ENCODE measurements at places on chromosomes 2 and 18.
A peak's percentile ranks its signal among the peaks of the same experiment; 100 is the strongest.

DNA sequence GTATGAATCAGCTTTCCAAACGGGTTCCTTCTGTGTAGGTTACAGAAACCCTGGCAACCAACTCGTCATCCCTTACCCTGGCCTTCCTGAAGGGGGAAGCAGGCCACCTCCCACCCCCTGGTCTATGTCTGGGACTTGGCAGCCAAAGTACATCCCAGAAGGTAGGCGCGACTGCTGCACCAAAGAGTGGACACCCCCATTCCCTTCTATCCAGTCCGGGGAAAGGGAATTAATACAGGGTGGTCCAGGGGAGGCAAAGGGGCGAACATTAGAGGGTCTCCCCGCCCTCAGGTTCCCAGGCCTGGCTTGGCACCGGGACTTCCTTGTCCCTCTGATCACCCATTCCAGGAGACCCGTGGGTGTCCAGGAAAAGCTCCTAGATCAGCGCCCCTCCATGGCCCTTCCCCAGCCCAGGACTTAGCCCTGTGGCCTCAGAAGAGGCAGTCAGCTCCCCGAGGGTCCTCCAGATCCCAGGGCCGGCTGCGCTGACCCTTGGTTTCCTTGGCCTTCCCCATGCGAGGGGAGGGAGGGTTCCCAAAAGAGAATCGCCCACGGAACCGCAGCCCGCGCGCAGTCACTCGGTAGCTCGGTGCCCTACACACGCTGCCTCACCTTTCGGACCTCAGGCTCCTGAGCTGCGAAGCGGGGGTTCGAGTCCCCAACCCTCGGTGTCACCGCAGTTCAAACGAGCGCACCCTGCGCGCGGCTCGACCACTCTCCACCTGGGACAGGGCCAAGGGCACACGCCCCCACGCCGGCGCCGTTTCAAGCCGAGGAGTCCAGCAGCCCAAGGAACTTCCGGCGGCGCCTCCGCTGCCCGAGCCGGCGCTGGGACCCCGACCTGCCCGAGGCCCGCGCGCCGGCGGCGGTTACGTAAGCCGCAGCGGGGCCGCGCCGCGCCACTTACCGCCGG lies at the start of gene PER2:
Gene PER2, minus strand, starts transcription at position 874 of the 913 bp plus-strand sequence. CDS start 10,674 bp downstream, outside the sequence.
- peak; percentile 38 for DNase-seq

- DNase-seq = no peak
Observed at GRCh38 chr2:32852856-32853255, 93.9 kb upstream of the LTBP1 start.

DNA sequence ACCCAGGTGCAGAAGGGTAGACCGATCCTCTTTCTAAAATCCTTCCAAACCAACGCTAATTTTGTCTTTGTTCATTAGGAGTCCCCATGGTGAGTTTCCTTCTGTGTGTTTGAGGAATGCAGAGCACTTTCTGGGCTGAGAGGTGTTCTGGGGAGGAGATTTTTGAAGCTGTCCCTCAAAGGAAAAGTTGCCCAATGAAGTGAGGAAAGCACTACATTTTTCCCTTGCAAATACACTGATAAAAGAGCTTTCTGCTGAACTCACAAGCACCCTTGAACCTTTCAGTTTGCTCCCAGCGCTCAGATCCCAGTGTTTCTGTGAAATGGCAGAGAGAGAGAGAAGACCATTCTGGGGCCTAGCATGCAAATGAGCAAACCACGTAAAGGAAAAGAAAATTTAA lies 299.6 kb upstream of the FANCL start:
- no peak for DNase-seq

DNA sequence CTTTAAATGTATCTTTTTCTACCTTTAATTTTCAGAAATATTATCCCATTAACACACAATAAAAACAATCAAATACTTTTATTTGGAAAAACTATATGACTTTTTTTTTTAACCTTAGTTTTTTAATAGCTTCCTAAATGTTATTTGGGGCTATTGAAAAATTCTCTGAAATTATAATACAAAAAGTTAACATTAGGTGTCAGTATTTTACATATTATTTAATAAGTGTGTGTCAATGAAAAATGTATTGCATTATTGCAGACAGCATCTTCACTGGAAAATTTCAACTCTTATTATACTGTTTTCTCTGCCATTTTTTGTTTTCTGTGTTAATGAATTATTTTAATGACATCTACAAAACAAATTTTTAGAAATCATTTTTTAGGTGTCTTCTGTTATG lies 51.1 kb upstream of the ARHGAP15 start:
- no peak for DNase-seq
